ENCODE measurements at places on chromosomes 6 and 20. TPM values are rescaled to one million over a fixed set of nuclear protein-coding genes. Genes with fewer than 3 reads are reported as not detected.

DNA sequence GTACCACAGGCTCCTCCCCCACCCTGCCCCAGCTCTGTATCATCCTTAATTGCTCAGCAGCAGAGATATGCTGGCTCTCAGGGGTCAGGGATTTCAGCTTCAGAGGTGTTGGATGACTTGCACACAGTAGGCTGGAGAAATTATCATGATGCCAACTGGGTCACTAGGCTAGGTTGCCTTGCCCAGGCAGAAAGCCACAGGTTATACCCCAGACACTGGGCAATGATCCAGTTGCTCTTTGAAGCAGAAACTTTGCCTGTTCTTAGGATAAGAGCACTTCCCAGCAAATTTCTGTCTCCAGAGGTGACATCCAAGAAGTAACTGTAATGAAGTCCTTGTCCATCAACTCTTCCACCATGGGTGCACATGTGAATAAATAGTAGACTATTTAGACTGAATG is 38.3 kb upstream of the SCML4 start:
- no peak overlapping the region for H3K4me3 ChIP-seq
- H3K36me3 ChIP-seq = peaks cover 4% of the 10 kb centered on the region
- peaks cover 4% of the 10 kb centered on the region for H3K27me3 ChIP-seq
- H3K27ac ChIP-seq = no peak overlapping the region
- peaks cover 5% of the 10 kb centered on the region for H3K4me1 ChIP-seq

DNA sequence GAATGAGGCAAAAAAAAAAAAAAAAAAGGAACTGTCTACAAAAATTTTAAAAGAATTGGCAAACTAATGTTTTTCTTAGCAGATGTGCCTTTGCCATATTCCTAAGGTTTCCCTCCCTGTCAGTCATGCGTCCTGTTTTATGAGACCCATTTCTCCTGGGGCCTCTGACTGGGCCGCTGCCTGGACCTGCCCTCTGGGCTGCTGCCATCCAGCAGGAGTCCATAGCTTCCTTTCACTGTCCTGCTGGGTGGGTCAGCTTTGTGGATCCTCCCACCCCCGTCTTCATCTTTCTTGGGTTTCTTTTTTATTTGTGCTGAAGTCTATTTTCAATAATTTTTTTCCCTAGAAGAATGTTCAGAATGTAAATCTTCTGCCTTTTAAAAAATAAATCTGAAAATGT is 110.8 kb upstream of the SCP2D1 start:
- DNase-seq = no peak
- H3K4me3 ChIP-seq = no peak overlapping the region
- peaks cover 9% of the 10 kb centered on the region for H3K36me3 ChIP-seq
- H3K4me1 ChIP-seq = peaks cover 4% of the 10 kb centered on the region
- H3K27me3 ChIP-seq = peaks cover 4% of the 10 kb centered on the region

GRCh38 chr20:34559311-34560140 is 1.0 kb downstream of the MAP1LC3A start:
- H3K4me3 ChIP-seq = peak overlapping the region; percentile 79
- H3K27ac ChIP-seq = peak overlapping the region; percentile 66
- peaks cover 7% of the 10 kb centered on the region for H3K27me3 ChIP-seq

DNA sequence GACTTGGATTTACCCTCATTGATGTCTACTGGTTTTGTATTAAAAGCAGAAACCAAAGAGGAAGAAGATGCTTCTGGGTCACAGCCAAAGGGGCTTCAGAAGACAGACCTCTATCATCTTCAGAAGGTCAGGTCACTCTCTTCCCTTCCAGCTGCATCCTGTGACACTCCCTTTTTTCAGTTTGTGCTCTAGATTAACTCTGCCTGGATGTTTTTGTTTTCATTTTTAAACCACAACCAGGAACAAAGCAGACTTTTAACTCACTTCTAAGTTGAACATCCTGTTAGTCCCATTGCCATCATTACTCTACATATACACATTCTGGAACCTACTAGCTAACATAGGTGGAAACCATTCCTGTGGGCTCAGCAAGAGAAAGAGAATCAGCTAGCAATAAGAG is 45.2 kb downstream of the AKIRIN2 start:
- no peaks in the 10 kb centered on the region for H3K4me1 ChIP-seq
- no peaks in the 10 kb centered on the region for H3K27me3 ChIP-seq
- DNase-seq = no peak

DNA sequence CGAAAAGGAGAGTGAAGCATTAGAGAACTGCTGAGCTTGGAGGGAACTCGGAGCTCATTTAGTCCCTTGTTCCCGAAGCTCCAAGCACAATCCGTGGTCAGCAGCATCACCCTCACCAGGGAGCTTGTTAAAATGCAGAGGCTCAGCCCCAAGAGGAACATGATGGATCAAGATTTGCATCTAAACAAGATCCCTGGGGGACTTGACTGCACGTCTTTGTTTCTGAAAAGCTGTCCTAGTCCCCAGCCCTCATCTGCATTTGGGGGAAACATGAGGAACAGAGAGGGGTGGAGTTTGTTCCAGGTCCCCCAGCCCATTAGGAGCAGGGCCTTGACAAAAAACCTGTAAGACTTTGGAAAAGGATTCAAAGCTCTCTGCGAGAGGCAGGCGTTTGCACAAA is 4.1 kb upstream of the LBP start:
- no peak for DNase-seq
- peak overlapping the region; percentile 56 for H3K4me3 ChIP-seq
- H3K4me1 ChIP-seq = peaks cover 17% of the 10 kb centered on the region
- no peak overlapping the region for H3K27ac ChIP-seq

DNA sequence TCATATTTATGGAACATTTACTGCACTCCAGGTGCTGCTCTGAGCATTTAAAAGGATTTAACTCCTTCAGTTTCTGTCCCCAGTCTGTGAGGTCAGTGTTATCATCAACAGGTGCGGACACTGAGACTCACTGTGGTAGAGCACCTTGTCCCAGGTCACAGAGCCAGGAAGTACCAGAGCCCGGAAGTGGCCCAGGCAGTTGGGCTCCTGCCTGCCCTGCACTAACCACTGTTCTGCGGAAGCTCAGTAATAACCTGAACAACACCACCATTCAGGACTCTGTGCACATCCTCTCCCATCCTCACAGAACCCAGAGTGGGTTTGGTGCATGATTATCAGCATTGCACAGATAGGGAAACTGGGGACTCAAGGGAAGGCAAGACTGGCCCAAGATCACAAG is 16.8 kb upstream of the SIRPG start:
- H3K36me3 ChIP-seq = peaks cover 8% of the 10 kb centered on the region
- DNase-seq = no peak
- peaks cover 9% of the 10 kb centered on the region for H3K4me1 ChIP-seq
- no peak overlapping the region for H3K27ac ChIP-seq
- peaks cover 1% of the 10 kb centered on the region for H3K27me3 ChIP-seq
- no peak overlapping the region for H3K4me3 ChIP-seq

DNA sequence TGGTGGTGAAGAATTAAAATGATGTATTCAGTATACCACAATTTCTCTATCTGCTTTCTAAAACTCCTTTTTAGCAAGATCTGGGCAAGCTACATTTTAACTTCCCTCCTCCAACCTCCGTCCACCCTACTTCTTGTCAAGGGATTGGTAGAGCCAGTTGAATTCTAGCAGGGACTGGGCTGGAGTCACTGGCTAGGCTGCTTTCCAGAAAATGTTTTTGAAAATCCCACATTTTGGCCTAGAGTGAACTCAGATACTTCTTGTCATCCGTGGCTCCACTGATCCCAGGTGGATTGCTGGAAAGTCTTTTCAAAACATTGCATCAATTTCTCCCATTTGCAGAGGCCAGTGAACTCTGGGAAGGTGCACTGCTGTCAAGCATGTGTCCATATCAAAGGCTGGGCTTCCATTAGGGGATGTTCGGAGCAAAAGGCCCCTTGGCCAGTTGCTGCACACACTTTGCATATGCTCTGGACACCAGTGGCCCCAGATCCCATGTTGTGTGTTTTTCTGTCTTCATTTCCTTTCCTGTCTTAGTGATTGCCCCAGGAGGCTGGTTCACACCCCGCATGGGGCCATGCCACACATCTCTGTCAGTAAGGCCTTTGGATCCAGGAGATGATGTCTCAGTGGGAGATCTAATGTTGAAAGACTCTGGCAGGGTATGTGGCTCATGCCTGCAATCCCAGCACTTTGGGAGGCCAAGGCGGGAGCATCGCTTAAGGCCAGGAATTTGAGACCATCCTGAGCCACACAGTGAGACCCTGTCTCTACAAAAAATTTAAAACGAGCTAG is 11.3 kb upstream of the KCNK16 start:
- H3K4me3 ChIP-seq = no peak overlapping the region
- peaks cover 20% of the 10 kb centered on the region for H3K4me1 ChIP-seq
- H3K36me3 ChIP-seq = no peaks in the 10 kb centered on the region
- no peak overlapping the region for H3K27ac ChIP-seq

DNA sequence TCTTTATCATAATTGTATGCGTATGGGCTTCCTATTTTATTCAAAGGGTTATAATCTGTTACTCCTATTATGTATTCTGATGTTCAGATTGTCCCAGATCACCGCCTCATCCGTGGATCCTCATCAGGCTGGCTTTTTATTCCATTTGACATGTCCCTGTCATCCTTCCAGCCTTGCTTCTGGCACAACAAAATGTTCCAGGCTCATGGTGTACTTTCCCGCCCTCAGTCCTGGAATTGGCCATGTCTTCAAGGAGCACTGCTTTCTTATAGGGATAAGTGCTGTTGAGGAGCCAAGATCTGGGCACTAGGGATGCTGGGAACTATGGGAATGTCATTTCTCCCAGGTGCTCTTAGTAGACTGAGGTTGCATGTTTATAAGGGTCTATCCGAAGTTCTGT is 207.8 kb downstream of the JARID2 start:
- H3K36me3 ChIP-seq = no peaks in the 10 kb centered on the region
- no peak for DNase-seq
- peaks cover 24% of the 10 kb centered on the region for H3K4me1 ChIP-seq
- H3K4me3 ChIP-seq = no peak overlapping the region

- peaks cover 2% of the 10 kb centered on the region for H3K27me3 ChIP-seq
- no peaks in the 10 kb centered on the region for H3K4me1 ChIP-seq
- no peaks in the 10 kb centered on the region for H3K36me3 ChIP-seq
- H3K4me3 ChIP-seq = no peak overlapping the region
- DNase-seq = peak; percentile 43
These were observed 51.7 kb downstream of the SLC26A8 start for GRCh38 chr6:35972471-35973367.

GRCh38 chr6:142074516-142074915 is 58.2 kb upstream of the GJE1 start:
- no peak for DNase-seq
- H3K36me3 ChIP-seq = no peaks in the 10 kb centered on the region
- no peak overlapping the region for H3K4me3 ChIP-seq
- H3K4me1 ChIP-seq = no peaks in the 10 kb centered on the region

DNA sequence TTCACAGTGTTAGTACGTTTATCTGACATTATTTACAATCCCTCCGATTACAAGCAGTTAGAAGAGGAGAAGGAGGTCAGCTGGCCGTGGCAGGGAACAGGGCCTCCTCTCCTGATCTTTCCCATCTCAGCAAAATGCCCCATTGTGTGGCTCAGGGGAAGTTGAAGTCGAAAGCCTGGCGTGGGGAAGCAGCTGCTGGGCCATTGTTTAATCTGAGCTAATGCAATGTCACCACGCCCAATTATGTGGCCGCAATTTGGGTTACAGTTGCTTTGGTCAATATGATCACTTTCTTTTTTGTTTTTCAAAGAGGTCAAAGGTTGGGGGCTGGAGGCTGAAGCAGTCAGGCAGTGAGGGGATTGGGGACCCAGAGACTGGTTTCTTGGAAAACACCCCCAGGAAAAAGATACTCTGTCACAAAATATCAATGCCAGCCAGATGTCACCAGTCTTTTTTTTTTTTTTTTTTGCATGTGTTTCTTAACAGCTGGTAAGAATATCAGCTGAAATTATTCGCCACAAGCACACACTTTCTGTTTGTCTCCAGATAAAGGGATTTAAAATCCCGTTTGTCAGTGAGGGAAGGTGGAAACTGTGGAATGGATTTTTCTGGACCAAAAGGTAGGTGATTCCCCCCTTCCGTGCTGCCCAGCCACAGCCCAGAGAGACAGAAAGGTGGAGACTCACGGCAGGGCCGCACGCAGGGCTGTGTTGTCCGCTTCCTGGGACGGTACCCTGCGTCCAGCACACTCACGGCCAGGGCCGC is 24.6 kb downstream of the DLL1 start:
- no peaks in the 10 kb centered on the region for H3K36me3 ChIP-seq
- peaks cover 3% of the 10 kb centered on the region for H3K27me3 ChIP-seq
- no peak overlapping the region for H3K4me3 ChIP-seq
- no peak for DNase-seq
- H3K27ac ChIP-seq = peak overlapping the region; percentile 44

DNA sequence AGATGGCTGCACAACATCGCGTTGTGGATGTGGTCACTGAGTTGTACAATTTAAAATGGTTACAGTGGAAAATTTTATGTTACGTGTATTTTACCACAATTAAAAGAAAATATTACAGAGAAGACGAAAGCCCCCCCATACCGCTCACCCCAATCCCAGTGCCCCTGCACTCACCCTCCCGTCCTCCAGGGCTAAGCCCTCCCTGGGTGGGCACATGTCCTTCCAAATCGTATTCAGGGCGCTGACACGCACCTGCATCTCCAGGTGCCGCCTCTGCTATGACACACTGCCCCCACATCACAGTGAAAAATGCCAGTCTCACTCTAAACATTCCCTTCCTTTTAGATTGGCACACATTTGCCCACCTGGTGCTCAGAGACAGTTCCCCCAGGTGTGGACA is 49.4 kb downstream of the PSMG4 start:
- H3K4me1 ChIP-seq = peaks cover 33% of the 10 kb centered on the region
- peaks cover 22% of the 10 kb centered on the region for H3K36me3 ChIP-seq
- DNase-seq = no peak
- peaks cover 12% of the 10 kb centered on the region for H3K27me3 ChIP-seq
- no peak overlapping the region for H3K4me3 ChIP-seq

The OR12D3 gene
- not detected for total RNA-seq

The HLA-DQB1 gene
- total RNA-seq = not detected

The HLA-F gene
- total RNA-seq = 1.9 TPM

The FAM209A gene
- total RNA-seq = not detected

The HLA-DPB1 gene
- 4.7 TPM for total RNA-seq

All from glutamatergic neuron (in vitro differentiated cells).